ENCODE measurements at places on chromosomes 4 and X.

GRCh38 chr4:86608757-86609375 is 14.8 kb downstream of the PTPN13 start:
- DNase-seq, result no peak

DNA sequence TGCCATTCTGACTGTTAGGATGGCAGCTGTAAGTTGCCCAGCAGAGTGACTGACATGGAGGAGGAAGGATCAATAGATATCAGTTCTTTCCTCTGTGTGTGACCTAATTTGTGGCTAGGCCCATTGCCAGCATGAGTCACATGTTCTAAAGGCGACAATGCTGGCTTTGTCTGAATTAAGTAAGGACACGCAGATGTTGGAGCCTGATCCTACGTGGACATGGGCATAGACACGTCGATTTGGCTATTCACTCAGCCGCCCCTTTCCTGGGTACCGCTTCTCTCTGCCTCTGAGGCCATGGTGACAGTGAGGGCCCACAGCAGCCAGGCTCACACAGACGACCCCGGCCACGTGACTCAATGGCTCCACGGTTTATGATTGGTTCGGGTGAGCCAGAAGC is 16.3 kb downstream of the PROM1 start:
- no peak for DNase-seq

- peak; percentile 4 for DNase-seq
These were observed 220.3 kb upstream of the TENM3 start for GRCh38 chr4:182022909-182023308.

- no peak for DNase-seq
These were observed 50.0 kb upstream of the ZNF827 start for GRCh38 chr4:145988628-145989027.

DNA sequence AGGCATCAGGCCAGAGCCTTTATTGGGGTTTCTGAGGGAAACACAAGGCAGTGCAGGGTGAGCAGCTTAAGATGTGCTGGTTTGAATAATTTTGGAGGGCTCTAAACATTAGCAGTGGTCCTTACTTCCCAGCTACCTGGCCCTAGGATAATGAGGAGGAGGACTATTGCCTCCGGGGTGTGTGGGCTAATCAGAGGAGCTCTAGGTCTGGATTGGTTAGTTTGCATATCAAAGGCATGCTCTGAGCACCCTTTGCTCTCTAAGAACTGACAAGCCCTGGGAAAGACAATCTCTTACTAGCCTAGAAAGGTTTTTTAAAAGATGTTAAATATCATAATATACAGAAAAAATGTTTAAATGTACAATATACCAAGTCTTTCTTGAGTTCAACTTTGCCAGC is 58.4 kb downstream of the RXFP1 start:
- no peak for DNase-seq

- DNase-seq, result no peak
These were observed 146.4 kb downstream of the PCDH19 start for GRCh38 chrX:100263650-100264049.

GRCh38 chrX:103879339-103879738 is 47.3 kb upstream of the RAB9B start:
- DNase-seq, result peak; percentile 17

GRCh38 chr4:15420642-15421041 is 7.2 kb upstream of the C1QTNF7 start:
- peak; percentile 90 for DNase-seq

- DNase-seq, result no peak
These were observed 144.8 kb upstream of the CXorf66 start for GRCh38 chrX:140110081-140110650.

GRCh38 chr4:56764223-56764622 is 57.3 kb downstream of the SPINK2 start:
- no peak for DNase-seq

DNA sequence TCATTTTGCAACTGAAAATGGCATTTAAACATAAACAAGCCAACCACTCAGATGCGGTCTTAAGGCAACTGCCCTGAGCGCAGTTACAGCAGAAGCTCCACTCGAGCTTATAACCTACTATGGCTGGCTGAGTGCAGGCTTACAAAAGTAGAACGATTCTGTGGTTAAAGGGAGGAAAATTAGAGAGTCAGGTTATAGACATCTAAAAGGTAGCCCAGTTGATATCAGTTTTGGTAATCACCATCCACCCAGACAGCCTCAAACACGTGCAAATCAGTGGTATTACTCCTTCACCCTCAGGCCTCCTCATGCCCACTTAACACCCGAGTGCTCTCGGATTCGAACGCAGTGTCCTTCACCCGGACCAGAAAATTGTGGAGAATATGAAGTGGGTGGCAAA is 3.1 kb downstream of the LEF1 start:
- DNase-seq, result no peak

GRCh38 chr4:61739887-61740286 is 539.8 kb downstream of the ADGRL3 start:
- no peak for DNase-seq

DNA sequence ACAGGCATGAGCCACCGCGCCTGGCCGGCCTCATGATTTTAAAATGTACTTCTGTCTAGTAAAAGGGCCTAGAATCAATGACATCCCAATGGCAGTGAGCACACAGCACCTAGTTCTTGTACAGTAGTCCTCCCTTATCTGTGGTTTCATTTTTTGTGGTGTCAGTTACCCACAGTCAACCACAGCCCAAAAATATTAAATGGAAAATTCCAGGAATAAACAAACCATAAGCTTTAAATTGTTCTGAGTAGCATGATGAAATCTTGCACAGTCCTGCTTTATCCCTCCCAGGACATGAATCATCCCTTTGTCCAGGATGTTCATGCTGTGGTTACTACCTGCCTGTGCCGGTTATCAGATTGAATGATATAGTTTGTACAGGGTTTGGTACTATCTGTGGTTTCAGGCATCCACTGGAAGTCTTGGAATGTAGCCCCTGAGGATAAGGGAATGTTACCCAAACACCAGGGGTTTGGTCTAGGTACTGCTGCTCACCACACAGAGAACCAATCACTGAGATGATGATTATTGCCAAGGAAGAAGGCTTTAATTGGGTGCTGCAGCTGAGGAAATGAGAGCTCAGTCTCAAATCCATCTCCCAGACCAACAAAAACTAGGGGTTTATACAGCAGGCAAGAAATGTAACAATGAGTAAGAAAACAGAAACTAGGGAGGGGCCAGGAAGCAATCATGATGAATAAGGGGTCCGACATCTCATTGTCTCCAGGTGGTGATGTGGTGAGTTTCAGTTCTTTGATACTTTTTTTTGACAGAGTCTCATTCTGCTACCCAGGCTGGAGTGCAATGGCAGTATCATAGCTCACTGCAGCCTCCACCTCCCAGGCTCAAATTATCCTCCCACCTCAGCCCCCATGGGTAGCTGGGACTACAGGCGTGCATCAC is 16.2 kb upstream of the FHL1 start:
- DNase-seq, result peak; percentile 91

GRCh38 chr4:116444117-116444516 is 641.3 kb downstream of the TRAM1L1 start:
- DNase-seq, result no peak

- peak; percentile 61 for DNase-seq
These were observed 33.9 kb downstream of the STX18 start for GRCh38 chr4:4507923-4508322.

DNA sequence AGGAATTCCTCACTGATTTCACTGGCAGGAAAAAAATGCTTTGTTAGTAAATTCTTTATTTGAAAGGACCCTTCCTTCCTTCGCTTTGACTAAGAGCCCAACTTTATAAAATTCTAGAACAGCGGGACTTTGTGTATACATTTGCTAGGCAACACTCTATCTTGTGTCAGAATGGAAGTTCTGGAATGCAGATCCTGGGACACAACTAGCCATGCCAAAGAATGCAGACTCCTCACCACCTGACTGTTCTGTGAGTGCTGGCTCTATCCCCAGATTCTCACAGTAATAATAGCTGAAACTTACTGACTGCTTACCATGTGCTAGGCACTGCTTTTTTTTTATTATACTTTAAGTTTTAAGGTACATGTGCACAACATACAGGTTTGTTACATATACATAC is 73.3 kb upstream of the ZDHHC15 start:
- DNase-seq, result peak; percentile 16

DNA sequence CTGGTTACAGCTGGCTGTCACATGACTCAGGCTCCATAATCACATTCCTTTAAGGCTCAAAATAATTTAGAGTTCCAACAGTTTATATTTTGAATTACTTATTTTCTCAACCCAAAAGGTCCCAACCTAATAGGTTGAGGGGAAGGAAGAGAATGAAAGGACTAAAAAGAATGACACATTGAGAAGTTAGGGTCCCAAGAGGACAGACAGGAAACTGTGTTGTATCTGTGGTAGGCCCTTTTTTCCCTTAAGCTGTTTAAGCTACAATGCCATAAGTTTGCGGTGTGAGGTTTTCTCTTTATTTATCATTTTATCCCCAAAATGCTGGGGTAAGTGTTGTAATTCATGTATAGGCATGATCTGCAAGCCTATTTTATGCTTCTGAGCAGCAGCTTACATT is 290.2 kb downstream of the ZNF674 start:
- peak; percentile 3 for DNase-seq

DNA sequence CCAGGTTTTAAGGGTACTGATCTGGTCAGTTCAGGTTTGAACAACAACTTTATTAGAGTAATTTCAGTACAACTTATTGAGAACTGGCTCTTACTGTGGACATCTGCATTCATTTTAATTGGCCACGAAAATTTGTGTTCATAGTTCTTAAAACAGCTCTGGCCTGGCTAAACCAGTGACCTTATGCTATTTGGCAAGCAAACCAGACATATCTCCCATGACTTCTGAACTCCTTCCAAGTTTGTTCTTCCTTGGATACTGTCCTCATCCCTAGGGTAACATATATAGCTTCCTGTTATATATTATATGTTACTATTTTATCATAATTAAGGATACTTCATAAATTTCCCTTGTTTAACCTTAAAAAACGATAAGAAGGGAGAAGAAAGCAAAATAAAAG is 841.9 kb downstream of the TRAM1L1 start:
- no peak for DNase-seq

- DNase-seq, result peak; percentile 99
These were observed 479 bp upstream of the TADA2B start for GRCh38 chr4:7042503-7043283.
